SIG-M5 (cell line): ENCODE measurements at places on chromosomes 5 and 9.

- DNase-seq, result no peak
Measured at GRCh38 chr5:140673187-140673976, at the start of gene DND1. TSS of gene DND1 (minus strand) at chr5:140673576. CDS start at chr5:140673542, 34 bp downstream.

DNA sequence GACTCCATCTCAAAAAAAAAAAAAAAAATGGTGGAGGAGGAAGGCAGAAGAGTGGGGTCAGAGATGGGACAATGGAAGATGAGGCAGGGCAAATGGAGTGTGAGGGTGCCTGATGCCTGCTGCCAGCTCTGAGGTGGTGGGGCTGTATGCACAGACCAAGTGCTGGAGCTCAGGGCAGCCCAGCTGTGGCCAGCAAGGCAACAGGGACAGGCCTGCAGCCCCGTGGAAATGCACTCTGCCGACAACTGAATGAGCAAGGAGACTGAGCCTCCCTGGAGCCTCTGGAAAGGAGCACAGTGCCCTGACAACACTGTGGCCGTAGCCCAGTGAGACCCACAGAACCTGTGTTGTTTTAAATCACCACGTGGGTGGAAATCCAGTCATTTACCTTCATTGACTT lies 22.9 kb upstream of the SMIM32 start:
- no peak for DNase-seq

- no peak for DNase-seq
Measured at GRCh38 chr9:32434892-32435291, 50.4 kb downstream of the ACO1 start.

DNA sequence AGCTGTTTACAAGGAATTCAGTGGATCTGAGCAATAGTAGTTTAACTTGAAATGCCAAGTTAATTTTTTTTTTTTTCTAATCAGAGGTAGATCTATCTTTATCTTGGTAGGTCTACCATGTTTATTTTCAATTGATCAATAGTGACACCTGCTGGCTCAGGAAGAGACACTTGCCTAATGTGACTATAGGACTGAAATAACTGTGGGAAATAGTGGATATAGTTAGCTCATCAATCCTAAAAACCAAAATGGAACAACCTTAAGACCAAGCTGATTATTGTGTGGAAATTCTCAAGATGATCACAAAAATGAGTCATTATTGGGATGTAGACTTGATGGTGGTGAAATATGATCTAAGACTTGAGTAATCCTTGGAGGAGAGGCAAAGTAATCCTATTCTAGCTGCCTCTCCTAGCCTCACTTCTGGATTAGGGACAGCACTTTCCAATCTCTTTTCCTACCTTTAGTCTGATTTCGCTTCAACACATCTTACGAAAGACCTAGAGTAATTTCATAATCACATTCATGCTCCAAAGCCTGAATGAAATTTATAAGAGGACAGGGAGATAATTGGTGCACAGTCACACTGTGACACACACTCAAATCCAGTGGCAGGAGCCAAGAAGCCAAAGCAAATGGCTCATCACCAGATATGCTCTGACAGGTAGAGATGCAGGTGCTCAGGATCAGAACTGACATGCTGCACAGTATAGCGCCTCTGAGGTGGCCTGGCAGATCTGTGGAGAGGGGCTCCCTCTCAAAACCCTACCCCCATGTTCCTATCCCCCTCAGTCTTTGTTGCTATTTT lies 156.3 kb downstream of the HMHB1 start:
- DNase-seq, result no peak

DNA sequence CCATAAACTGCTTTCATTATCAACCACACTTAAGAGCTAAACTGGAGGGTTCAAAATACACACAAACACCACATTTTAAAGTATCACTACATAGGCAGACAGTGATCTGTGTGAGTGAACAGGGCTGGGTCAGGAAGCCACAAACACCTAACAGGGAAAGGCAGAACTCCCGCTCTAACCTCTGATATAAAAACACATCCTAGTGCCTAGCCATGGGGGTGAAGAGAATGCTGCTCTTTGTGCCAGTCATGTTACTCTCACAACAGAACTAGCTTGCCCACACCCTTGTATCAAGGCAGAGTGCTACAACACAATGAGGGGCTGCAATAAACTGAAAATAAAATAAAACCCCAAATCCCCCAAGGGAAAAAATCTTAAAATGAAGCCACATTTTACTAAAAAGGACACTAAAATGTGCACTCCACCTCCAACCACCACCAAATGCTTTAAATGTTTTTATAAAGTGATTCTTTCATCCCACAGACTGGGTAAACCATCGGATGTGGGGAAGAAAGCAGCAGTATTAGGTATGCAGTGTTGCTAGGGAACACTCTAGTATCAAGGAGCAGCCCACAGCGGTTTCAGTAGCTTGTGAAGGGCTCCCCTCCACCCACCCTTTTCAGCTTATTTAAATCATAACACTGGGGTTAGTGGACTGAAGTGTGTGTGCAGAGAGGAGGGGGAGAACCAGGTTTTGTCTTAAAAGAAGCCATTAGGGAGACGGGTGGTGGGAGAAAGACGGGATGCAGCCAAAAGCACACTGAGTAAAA lies 64.5 kb downstream of the TMEM161B start:
- DNase-seq, result no peak

- no peak for DNase-seq
Measured at GRCh38 chr5:172278356-172278755, 5.2 kb downstream of the UBTD2 start.

DNA sequence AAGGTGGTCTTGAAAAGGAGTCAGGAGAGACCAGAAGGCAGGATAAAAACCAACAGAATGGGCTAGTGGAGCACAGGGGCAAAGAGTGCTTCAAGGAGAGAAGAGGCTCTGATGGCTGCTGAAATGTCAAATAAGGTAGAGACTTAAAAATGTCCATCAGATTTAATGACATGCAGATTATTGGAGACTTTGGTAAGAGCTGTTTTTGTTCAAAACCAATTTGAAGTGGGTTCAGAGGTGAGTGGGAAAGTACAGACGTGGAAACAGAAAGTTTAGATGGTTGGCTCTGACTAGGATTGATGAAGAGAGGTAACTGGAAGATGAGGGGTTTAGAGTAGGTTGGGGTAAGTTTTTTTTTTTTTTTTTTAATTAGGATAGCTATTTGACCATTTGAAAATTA lies 14.1 kb downstream of the SLC25A46 start:
- no peak for DNase-seq

GRCh38 chr9:104802110-104802509 lies 38.2 kb downstream of the NIPSNAP3B start:
- DNase-seq, result no peak

DNA sequence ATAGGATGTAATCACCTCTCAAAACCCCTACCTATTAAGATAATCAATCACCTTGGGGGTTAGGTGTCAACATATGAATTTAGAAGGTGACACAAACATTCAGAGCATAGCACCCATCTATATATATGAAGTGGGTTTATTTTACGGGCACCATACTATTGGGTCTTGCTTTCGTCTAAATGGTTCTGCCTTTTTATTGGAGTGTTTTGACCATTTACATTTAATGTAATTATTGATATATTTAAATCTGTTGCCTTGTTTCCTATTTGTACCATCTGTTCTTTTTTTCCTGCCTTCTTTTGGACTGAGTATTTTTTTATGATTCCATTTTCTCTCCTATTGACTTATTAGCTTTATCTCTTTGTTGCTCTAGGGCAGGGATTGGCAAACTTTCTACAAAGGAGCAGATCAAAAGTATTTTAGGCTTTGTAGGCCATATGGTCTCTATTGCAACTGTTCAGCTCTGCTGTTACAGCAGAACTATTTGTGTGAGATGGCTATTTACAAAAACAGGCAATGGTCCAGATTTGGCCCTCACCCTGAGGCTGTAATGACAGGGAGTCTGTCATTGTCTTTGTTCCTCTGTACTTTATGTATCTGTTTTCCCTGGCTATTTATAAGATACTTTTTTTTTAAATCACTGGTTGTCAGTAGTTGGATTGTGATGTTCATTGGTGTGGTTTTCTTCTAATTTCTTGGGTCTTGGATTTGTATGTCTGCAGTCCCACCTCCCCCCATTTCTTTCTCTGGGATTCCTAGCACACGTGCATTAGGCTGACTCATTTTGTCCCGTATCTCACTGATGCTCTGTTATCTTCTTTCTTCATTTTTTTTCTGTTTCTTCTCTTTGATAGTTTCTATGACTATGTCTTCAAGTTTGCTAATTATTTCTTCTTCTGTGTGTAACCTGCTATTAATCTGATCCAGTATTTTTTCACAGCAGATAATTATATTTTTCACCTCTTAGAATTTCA lies 127.1 kb downstream of the DAB2IP start:
- no peak for DNase-seq

DNA sequence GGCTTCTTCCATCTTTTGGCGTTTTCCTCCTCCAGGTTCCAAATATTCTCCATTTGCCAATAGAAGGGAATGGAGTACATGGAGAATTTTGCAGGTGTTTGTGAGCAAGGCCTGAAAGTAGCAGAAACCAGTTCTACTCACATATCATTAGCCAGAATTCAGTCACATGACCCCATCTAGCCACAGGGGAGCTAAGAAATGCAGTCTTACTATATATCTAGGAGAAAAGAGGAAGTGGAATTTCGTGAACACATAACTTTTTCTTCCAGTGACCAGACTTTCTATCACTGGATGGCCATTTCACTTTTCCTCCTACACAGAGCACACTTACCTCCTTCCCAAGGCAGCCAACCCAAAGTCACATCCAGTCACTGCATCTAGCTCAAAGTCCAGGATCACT lies 55.1 kb downstream of the LOX start:
- no peak for DNase-seq

DNA sequence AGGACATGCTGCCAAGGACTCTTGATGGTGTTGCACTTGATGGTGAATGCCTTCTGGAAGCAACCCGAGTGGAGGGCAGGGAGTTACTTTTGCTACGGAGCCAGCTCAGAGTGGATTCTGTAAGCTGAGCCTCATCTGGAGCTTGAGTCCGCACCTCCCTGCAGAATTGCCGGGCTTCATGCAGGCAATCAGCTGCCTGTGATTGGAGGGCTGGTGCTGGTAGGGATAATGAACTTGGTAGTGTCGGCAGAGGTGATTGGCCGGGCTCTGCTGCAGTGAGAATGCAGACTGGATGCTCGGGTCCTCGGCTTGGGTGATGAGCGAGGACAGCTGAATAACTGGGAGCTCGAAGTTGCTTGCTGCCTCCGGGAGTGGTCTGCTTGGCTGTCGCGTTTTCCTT lies 23.1 kb downstream of the SLC25A25 start:
- DNase-seq, result no peak

DNA sequence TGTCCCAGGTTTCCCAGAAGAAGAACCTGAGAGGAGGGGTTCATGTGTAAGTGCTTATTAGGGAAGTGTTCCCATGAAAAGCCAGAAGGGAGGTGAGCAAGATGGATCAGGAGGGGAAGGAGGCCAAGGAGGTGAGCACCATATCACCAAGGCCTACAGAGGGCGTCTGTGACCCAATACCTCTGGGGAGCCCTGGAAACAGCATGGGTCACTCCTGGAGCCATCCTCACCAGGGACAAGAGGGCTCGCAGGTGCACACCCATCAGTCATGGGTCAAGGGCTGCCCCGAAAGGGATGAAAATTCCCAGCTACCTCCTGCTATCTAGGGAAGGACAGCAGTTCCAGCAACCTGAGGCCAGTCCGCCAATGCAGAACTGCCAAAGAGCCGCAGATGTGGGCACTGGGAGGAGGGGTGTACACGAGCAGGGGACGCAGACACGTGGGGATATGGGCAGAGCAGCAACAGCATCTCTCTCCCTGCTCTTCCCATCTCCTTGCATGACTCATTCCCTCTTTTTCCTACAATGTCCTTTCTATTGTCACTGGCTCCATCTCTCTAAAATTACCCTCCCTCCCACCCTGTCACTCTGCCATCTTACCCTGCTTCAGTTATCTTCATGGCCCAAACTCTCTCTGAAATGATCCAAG lies 167.6 kb upstream of the FSTL4 start:
- DNase-seq, result no peak

- DNase-seq, result no peak
Measured at GRCh38 chr5:110514030-110514429, 212.4 kb downstream of the TMEM232 start.

- no peak for DNase-seq
Measured at GRCh38 chr5:72065751-72066255, 41.5 kb upstream of the MAP1B start.

DNA sequence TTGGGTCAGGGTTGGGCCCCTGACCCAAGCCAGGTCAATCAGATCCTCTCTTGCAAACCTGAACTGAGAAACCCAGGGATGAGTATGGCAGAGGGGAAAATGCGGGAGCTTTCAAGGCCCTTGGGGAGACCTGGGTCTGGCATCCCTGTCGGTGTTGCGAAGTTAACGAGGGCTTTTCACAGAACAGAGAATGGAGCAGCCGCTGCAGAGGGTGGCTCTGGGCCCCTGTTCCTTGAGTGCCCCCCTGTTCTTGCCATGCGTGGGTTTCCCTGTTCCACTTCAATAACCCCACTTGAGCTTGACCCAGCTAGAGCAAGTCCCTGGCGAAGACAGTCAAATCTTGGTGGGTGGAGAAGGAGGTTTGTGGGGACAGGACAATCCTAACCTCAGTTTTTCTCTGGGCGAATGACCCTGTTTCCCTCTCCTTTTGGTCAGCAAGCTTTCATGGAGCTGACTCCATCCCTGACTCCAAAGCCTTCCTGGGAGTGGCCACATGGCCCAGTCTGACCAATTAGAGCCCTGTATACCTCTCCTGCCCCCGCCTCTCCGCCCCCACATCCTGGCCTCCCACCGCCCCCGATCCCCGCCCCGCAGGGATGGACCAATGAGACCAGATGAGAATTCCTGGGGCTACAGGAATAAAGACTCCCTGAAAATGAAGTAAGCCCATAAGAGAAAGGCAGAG lies 2.9 kb upstream of the VDAC1 start:
- no peak for DNase-seq

DNA sequence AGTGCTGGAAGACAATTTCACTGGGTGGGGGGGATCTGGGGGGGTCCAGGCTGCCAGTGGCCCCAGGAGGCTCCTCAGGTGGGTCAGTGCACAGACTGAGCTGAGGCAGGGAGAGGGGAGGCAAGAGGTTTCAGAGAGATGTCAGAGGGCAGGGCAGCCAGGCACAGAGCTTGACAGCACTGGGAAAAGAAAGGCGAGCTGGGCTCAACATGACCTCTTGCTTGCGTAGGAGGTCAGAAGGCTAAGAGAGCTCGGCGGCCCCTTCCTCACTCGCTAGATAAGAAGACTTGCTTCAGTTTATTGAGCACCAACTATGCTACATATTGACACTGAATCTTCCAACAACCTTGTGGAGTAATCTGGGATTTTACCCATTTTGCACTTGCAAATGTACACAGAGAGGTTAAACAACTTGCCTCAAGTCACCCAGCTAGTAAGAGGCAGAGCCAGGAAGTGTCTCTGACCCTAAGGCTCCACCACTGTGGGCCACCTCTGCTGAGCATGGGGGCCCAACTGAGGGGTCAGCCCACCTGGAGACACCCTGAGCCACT lies 3.5 kb downstream of the PDLIM7 start:
- no peak for DNase-seq

DNA sequence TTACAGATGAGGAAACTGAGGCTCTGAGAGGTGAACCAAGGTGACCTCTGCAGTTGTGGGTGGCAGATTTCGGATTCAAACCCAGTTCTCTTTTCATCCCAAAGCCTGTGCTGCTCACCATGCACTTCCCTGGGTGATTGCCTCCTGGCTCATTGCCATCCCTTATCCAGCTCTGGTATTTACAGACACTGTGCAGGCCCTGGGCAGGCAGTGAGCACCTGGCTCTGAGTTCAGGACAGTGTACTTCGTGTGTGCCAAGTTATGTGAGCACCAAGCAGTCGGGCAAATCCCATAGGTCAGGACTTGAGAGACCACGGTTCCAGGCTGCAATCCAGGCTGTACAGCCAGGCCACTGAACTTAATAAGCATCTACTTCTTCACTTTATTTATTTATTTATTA lies 1.4 kb downstream of the LRSAM1 start:
- DNase-seq, result no peak
